ENCODE measurements at places on chromosomes 13 and 19. TPM values are rescaled to one million over a fixed set of nuclear protein-coding genes. Genes with fewer than 3 reads are reported as not detected.

Gene LAIR1
- 6.6 TPM for polyA plus RNA-seq

Gene CADM4
- polyA plus RNA-seq, result 0.92 TPM

Gene JOSD2
- 65.7 TPM for polyA plus RNA-seq

Gene PRODH2
- not detected for polyA plus RNA-seq

Gene ADPRHL1
- 1.2 TPM for polyA plus RNA-seq

Gene SPRED3
- under 0.01 TPM for polyA plus RNA-seq

Gene RINL
- polyA plus RNA-seq, result 17.6 TPM

Gene TMEM272
- not detected for polyA plus RNA-seq

GRCh38 chr19:38737281-38737865 is 6.9 kb downstream of the CAPN12 start:
- H3K36me3 ChIP-seq, result no peaks in the 10 kb centered on the region
- H3K4me3 ChIP-seq, result no peak overlapping the region
- no peaks in the 10 kb centered on the region for H3K4me1 ChIP-seq
- DNase-seq, result no peak
- H3K27me3 ChIP-seq, result no peaks in the 10 kb centered on the region

GRCh38 chr19:30278882-30279254 is 93.3 kb upstream of the ZNF536 start:
- H3K4me1 ChIP-seq, result no peaks in the 10 kb centered on the region
- no peak for DNase-seq
- peaks cover 21% of the 10 kb centered on the region for H3K27me3 ChIP-seq
- no peak overlapping the region for H3K4me3 ChIP-seq
- H3K36me3 ChIP-seq, result no peaks in the 10 kb centered on the region

GRCh38 chr19:16394681-16395375 is 70.2 kb downstream of the KLF2 start:
- H3K27ac ChIP-seq, result no peak overlapping the region
- no peak for DNase-seq
- H3K36me3 ChIP-seq, result peaks cover 18% of the 10 kb centered on the region
- H3K4me3 ChIP-seq, result no peak overlapping the region

- H3K27ac ChIP-seq, result no peak overlapping the region
- no peaks in the 10 kb centered on the region for H3K36me3 ChIP-seq
- no peaks in the 10 kb centered on the region for H3K4me1 ChIP-seq
These were observed 12.5 kb upstream of the TNFSF9 start for GRCh38 chr19:6518145-6518911.

GRCh38 chr13:97849305-97849704 is 104.2 kb upstream of the IPO5 start:
- H3K4me1 ChIP-seq, result no peaks in the 10 kb centered on the region
- no peak overlapping the region for H3K4me3 ChIP-seq
- H3K27me3 ChIP-seq, result no peaks in the 10 kb centered on the region
- DNase-seq, result no peak

GRCh38 chr13:26046639-26047038 is 5.2 kb downstream of the SHISA2 start:
- H3K36me3 ChIP-seq, result no peaks in the 10 kb centered on the region
- peaks cover 18% of the 10 kb centered on the region for H3K4me1 ChIP-seq
- H3K4me3 ChIP-seq, result no peak overlapping the region
- peaks cover 70% of the 10 kb centered on the region for H3K27me3 ChIP-seq
- H3K27ac ChIP-seq, result no peak overlapping the region

DNA sequence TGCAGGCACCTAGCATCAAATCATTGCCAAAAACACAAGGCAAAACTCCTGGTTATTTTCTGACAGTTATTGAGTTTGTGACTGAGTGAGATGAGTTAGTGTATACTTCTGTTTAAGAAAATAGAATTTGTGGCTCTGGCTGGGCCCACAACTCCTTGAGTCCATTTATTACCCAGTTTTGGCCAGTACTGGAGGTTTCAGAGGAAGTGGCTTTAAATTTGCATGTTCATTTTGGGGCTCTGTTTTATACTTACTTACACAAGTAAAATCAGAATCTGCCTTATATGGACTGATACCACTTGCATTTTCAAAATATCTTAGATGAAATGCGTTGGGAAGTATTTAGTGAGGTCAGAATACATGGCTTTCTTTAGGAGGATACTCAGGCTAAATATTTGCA is 29.0 kb downstream of the TNFSF11 start:
- H3K27me3 ChIP-seq, result no peaks in the 10 kb centered on the region
- H3K27ac ChIP-seq, result no peak overlapping the region

GRCh38 chr19:46825731-46826055 is 25.0 kb downstream of the AP2S1 start:
- no peaks in the 10 kb centered on the region for H3K36me3 ChIP-seq
- no peak for DNase-seq
- H3K4me1 ChIP-seq, result no peaks in the 10 kb centered on the region
- no peak overlapping the region for H3K4me3 ChIP-seq
- no peak overlapping the region for H3K27ac ChIP-seq

- H3K4me1 ChIP-seq, result no peaks in the 10 kb centered on the region
- no peaks in the 10 kb centered on the region for H3K36me3 ChIP-seq
- peaks cover 6% of the 10 kb centered on the region for H3K27me3 ChIP-seq
- H3K4me3 ChIP-seq, result no peak overlapping the region
These were observed 134.5 kb upstream of the TMTC4 start for GRCh38 chr13:100809129-100809390.

GRCh38 chr19:47430041-47430802 is 10.9 kb upstream of the MEIS3 start:
- H3K27me3 ChIP-seq, result peaks cover 6% of the 10 kb centered on the region
- H3K27ac ChIP-seq, result no peak overlapping the region

DNA sequence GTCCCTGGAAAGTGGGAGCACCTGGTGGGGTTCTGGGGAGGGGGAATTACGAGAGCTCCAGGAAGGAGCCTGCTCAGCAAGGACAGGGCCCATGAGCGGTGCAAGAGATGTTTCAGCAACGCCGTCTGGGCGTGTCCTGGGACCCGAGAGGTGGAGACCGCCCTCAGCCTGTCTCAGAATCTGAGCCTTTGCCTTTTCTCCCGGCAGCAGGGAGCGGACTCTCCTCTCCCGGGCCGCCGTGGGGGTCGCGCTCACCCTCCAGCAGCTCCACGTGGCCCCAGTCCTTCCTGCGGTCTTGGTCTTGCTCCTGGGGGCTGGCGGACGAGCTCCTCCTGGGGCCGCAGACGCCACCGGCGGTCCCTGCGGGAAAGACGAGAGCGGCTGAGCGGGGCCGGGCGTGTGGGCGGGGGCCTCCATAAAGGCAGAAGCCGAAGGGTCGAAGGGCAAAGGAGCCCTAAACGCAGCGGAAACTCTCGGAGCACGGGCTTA is 714 bp downstream of the POLRMT start:
- H3K4me1 ChIP-seq, result peaks cover 30% of the 10 kb centered on the region
- peak overlapping the region; percentile 79 for H3K4me3 ChIP-seq
- DNase-seq, result no peak
- no peaks in the 10 kb centered on the region for H3K27me3 ChIP-seq

DNA sequence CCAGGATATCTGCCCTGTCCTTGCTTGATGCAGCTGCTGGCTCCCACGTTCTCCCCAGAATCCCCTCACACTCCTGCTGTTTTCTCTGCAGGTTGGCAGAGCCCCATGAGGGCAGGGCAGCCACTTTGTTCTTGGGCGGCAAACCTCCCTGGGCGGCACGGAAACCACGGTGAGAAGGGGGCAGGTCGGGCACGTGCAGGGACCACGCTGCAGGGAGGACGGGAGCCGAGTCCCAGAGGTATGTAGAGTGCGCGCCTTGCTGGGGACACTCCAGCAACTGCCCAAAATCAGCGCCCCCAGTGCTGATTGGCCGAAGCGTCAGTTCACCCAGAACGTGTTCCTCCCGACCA is 30.3 kb upstream of the MIER2 start:
- no peaks in the 10 kb centered on the region for H3K36me3 ChIP-seq
- no peak overlapping the region for H3K4me3 ChIP-seq
- no peaks in the 10 kb centered on the region for H3K4me1 ChIP-seq
- peaks cover 40% of the 10 kb centered on the region for H3K27me3 ChIP-seq
- H3K27ac ChIP-seq, result no peak overlapping the region
- DNase-seq, result peak; percentile 56

DNA sequence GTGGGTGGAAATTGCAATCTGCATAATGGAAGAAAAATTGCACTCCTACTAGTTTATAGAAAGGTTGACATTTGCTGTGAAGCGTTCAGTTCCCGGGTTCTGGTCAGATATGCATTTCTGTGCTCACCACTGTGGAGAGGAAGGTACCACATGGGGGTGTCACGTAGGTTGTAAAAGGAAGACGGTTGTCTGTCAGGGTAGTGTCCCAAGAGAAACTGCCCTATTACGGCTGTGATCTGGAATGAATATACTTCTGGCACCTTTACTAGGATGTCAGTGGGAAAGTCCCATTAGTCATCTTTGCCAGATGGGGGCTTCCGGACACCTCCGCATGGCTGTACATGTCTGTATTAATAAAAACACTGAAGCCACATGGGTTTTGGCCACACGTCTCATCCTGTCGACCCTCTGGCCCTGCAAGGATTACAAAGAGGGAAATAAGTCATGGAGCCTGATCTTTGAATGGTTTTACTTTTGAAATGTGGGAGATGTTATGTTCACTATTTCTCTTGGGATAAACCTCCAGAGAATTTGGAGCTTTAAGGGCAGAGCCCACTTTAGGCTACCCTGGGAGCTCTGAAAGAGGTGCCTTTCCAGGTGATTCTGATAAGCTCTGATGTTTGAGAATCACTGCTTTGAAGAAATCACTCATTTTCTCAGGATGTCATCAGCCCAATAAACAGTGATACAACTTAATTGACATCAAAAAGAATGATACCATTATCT is 133.9 kb downstream of the AKAP11 start:
- no peaks in the 10 kb centered on the region for H3K27me3 ChIP-seq
- no peaks in the 10 kb centered on the region for H3K36me3 ChIP-seq
- no peaks in the 10 kb centered on the region for H3K4me1 ChIP-seq

DNA sequence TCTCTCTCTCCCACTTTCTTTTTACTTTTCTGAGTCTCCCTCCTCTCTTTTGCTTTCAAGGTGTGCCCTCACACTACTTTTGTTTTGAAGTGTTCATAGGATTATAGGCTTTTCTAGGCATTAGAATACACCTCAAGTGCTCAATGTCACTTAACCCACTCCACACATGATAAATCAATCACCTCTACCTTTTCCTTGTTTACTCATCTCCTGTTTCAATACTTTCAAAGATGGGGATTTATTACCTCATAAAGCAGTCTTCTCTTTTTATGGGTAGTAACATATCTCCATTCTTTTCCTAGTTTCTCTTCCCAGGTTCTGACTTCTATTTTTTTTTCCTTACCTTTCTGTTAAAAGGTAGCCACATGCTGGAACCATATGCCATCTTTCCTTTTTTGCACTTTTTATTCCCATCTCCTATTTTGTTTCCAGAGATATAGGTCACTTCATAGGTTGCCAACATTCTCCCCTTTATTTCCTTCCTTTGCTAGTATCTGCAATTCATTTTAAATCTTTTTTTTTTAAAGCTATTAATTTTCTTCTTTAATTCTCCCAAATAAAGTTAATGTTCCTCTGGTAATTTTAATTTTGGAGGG is 137.6 kb upstream of the SLC10A2 start:
- H3K27me3 ChIP-seq, result no peaks in the 10 kb centered on the region
- H3K4me3 ChIP-seq, result no peak overlapping the region
- no peaks in the 10 kb centered on the region for H3K4me1 ChIP-seq
- DNase-seq, result no peak
- no peaks in the 10 kb centered on the region for H3K36me3 ChIP-seq
- no peak overlapping the region for H3K27ac ChIP-seq

- H3K4me1 ChIP-seq, result peaks cover 10% of the 10 kb centered on the region
- H3K4me3 ChIP-seq, result no peak overlapping the region
- no peak for DNase-seq
These were observed 10.9 kb downstream of the SETDB2 start for GRCh38 chr13:49455007-49455398.

- H3K27ac ChIP-seq, result no peak overlapping the region
- H3K4me1 ChIP-seq, result peaks cover 28% of the 10 kb centered on the region
- H3K4me3 ChIP-seq, result peak overlapping the region; percentile 23
- DNase-seq, result no peak
These were observed 6.5 kb downstream of the NKPD1 start for GRCh38 chr19:45154064-45154827.

DNA sequence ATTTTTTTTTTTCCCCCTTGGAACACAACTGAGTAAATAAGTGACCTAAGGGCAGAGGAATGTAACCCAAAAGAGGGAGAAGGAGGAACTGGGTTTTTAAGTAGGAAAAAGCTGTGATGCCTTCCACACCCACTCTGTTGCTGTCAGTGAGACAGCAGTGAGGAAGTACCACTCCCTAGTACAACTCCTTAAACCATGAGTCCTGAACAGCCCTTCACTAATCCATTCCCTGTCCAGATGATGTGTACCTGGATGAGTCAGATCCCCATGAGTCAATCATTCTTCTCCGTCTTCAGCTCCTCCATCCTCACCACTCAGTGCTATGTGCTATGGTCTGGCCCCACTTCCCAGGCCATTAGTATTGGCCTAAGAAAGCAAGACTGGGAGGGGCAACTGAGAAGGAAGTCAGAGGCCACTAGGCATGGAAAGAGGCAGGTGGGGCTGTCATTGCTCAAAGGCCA is 12.9 kb upstream of the CXCL17 start:
- no peaks in the 10 kb centered on the region for H3K4me1 ChIP-seq
- no peak overlapping the region for H3K27ac ChIP-seq
- H3K4me3 ChIP-seq, result no peak overlapping the region
- H3K27me3 ChIP-seq, result no peaks in the 10 kb centered on the region
- no peak for DNase-seq

DNA sequence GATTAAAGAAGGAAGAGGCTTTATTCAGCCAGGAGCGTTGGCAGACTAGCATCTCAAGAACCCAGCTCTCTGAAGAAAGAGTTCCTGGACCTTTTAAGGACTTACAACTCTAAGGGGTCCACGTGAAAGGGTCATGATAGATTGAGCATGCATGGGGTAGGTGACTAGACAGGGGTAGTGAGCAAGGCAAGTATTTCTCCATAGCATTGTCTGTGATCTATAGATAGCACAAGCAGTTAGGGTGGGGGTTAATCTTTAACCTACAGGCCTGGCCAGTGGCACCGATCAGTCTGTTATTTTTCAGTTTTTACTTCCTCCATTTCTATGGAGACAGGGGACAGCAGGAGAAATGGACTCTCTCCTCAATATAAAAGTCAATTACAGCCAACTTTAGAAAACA is 983.7 kb downstream of the SLITRK1 start:
- H3K4me3 ChIP-seq, result no peak overlapping the region
- H3K27ac ChIP-seq, result no peak overlapping the region
- no peak for DNase-seq
- no peaks in the 10 kb centered on the region for H3K4me1 ChIP-seq
